Activated CD4-positive, CD25-positive, alpha-beta regulatory T cell treated with anti-CD3 and anti-CD28 coated beads, Interleukin-2, amount 50 U/mL, for 72 hours (primary cell): ENCODE measurements at places on chromosomes 3 and 15.

- DNase-seq: no peak
Observed at GRCh38 chr3:23548706-23549105, 257.0 kb upstream of the UBE2E1 start.

DNA sequence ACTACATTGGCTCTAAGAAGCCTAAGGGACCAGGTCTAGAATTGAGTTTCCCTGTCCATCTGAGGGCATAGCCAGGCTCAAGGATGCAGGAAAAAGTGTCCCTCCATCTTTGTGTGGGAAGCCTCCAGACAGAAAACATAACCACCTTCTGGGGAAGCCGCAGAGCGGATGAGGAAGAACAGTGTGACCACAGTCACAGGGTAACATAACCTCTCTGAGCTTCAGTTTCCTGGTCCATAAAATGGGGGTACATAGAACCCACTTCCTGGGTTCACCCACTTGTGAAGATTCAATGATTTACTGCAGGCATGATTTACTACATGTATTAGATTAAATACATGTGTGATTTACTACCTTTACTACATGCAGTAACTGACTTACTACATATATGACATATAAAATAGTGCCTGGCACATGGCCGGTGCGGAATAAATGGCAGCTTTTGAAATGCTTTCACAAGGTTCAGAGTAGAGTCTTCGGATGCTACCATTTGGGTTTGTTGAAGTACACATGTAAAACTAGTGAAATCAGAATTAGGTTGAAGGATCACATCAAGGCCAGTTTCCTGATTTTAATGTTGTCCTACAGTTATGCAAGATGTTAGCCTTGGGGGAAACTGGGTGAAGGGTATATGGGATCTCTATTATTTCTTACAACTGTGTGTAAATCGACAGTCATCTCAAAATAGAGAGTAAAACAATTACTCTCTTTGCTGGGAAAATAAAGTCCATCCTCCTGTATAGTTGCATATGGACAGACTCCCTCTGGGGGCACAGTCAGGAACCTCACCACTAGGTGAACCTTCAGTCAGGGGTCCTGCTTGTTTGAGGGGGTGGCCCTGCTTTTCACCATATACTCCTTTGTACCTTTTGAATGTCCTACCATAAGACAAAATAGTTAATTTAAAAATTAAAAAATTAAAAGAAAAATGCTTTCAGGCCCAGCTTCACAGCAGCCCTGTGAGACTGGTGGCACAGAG is 86.0 kb downstream of the SEMA5B start:
- DNase-seq: no peak

GRCh38 chr3:127442506-127442905 is 148.0 kb downstream of the TPRA1 start:
- DNase-seq: peak; percentile 17

- no peak for DNase-seq
Observed at GRCh38 chr3:123724306-123724705, 139.5 kb upstream of the HACD2 start.

DNA sequence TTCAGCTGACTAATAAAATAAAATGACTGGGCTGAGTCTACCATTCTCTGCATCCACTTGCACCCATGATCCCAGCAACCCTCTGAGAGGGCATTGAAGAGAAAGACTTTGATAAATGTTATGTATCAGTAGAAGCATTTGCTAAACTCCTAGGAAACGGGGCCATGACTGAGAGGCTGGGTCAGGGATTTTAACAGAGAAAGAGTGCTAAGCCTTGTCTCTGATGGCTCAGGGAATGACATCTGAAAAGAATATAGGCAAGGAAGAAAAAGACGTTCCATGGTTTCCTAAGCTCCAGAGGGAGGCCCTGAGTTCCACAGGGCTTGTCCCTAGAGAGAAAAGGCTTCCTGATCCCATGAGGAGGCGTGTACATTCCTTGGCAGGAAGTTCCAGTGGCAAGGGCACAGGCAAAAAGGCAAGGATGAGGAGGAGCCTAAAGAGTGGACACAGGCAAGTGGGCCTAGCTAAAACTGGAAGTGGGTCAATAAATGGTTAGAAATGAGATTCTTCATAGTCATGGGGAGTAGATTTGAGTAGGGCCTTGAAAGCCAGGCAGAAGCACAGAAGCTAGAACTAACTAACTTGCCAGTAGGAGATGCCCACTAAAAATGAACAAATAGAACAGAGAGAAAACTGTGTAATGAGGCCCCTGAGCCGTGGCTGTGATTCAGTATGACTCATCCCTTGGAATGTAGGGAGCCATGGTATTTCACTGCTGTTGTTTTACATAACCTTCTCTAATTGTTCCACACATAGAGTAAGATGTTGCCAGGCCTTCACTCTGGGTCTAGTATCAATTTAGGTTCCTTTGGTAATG is 44.9 kb upstream of the MANF start:
- no peak for DNase-seq

GRCh38 chr3:186536883-186537844 is 7.0 kb downstream of the CRYGS start:
- no peak for DNase-seq

DNA sequence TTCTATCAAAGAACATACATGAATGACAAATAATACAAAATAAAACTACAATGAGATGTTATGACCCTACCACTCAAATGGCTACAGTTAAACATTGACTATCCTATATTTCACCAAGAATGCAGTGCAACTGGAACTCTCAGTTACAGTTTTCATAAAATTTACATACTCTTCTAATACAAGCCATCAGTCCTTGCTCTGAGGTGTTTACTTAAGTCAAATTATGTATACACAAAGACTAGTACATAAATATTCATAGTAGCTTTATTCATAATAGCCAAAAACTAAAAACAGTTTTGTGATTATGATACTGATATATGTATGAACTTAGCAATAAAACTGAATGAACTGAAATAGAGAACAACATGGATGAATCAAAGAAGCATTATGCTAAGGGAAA is 19.2 kb downstream of the MLF1 start:
- no peak for DNase-seq

DNA sequence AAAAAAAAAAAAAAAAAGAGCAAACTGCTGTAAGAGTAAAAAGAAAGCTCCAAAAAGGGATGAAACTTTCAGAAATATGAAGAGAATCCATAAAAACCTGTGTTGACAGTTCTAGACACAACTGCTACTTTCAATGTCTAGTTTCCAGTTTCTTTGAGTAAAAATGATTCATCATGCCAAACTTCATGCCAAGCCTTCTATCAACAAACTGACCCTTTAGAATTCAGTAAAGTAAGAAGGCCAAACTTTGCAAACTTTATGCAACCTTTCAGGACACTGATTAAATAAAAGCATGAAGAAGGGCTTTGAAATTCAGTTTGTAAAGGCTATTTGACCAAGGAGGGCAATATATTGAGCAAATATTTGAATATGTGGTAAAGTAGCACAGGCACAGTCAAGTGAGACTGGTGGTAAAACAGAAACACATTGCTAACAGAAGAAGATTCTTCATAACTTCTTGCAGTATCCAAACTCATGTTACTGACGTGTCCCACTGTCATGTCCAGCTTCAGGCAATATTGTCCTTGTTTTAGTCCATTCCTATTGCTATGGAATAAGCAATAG is 56.3 kb upstream of the CFAP20DC start:
- DNase-seq: no peak

GRCh38 chr3:37688756-37689155 is 172.9 kb upstream of the CTDSPL start:
- DNase-seq: no peak

GRCh38 chr3:127261925-127262324 is 25.9 kb downstream of the PRR20G start:
- DNase-seq: no peak

DNA sequence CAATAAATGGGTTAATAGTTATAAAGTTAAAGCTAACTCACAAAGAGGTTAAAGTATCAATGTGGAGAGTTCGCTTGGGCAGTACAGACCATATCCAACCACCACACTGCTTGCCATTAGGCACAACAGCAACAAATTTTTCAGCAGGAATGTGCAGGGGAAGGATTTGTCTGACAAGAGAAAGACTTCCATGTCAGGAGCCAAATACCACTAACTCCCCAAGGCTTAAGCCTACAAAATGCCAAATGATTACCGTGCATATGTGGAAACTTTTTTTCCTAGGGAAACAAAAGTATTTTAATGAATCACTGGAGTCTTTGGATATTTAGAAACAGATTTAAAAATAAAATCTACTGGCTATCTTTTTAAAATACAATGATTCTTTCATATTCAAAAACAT is 8.1 kb downstream of the VGLL3 start:
- no peak for DNase-seq

DNA sequence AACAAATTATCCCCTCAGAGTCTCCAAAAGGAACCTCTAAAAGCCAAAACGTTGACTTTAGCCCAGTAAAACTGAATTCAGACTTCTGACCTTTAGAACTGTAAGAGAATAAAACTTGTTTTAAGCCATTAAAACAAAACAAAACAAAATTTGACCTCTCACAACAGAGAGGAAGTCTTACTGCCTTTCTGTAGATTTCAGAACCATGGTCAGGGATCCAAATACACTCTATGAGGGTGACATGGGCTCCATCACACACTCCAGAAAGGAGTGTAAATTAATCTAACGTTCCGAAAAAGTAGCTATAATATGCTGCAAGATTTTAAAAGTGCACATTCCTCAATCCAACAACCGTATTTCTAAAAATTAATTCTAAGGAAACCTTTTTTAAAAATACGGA is 19.2 kb upstream of the RPL14 start:
- no peak for DNase-seq

GRCh38 chr3:197936819-197937384 is 13.1 kb upstream of the RPL35A start:
- no peak for DNase-seq

DNA sequence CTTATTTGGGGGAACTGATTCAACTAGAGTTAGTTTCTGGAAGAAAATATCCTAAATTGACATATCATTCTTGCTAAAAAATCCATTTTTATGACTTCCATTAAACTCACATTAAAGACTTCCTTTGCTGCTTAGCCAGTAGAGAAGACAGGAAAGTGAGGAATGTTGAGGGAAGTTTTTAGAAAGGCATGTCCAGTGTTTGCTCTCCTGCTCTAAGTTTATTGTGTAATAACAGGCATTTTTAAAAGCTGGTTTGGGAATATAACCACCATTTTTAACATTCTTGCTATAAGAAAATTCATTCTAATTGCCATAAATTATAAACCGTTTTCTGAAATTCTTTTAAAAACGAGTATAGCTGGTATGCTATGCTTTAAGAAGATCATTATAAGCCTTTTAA is 428.0 kb downstream of the RAP2B start:
- DNase-seq: no peak

DNA sequence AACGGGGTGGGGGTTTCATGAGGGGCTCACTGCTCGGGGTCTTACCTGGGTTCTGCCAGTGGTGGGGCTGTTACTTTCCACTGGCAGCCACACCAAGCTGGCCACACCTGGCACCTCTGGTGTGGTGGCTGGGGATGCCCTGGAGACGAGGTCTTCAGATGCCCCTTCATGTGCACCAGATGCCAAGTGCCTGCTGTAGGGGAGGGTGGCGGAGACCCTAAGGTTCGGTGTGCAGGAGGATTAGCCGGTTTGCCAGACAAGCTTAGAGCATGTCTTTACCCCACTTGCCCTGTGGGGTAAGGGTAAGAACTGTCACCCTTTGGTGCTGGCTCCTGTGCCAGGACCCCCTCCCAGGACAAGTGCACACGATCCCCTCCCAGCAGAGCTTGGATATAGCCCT is 188.3 kb downstream of the TJP1 start:
- DNase-seq: no peak

DNA sequence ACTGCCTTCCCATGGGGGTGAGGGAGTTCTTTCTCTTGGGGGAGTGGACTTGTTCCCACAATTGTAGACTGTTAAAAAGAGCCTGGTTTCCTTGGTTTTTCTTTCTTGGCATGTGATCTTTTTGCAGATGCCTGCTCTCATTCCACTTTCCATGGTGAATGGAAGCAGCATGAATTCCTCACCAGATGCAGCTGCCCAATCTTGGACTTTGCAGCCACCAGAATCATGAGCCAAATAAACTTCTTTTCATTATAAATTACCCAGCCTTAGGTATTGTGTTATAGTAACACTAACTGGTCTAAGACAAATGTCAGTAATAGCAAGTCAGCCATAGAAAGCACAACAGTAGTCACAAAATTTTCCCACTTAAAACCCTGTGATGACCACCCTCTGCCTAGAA is 260.5 kb upstream of the THBS1 start:
- no peak for DNase-seq

GRCh38 chr3:62722344-62722743 is 152.9 kb downstream of the CADPS start:
- DNase-seq: no peak

GRCh38 chr3:153889905-153890334 is 231.3 kb upstream of the ARHGEF26 start:
- DNase-seq: no peak

DNA sequence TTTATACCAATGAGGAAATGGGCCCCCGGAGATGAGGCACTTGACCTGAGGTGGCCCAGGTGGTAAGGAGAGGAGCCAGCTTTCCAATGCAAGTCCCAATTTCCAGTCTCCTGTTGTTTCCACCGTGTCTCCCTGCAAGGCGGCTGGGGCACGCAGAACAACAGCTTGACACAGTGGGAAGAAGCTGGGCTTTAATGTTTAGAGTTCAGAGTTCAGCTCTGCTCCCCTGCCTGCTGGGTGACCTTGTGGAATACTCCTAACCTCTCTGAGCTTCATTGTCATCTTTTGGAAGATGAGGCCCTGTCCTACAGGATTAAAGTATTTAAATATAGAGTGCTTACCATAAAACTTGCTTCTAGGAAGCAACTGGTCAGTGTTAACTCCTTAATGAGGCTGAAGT is 80.3 kb downstream of the SMAD3 start:
- DNase-seq: no peak

GRCh38 chr15:58839485-58839884 is 68.4 kb downstream of the MINDY2 start:
- no peak for DNase-seq

DNA sequence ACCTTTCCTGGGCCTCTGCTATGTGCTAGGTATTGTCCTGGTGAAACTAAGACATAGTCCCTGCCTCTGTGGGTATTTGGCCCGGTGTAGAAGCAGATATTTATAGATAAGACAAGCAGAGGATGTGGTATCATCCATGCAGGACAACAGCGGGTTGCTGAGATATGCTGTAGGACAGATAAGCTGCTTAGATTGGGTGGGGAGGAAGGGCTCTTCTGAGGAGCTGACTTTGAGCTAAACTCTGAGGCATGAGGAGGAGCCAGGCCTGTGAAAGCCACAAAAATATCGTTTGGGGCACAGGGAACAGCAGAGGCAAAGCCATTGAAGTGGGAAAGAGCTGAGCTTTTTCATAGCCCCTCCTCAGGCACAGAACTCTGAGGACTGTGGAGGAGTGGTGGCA is 492.5 kb upstream of the CFAP20DC start:
- DNase-seq: no peak
